ENCODE measurements at places on chromosomes 4 and X.

- DNase-seq, result no peak
These were observed 452.7 kb upstream of the FAT1 start for GRCh38 chr4:187176261-187176910.

- no peak for DNase-seq
These were observed 195.3 kb downstream of the MAML3 start for GRCh38 chr4:139958739-139959098.

GRCh38 chrX:6941041-6941440 lies 206.5 kb upstream of the STS start:
- DNase-seq, result no peak

- no peak for DNase-seq
These were observed 315.4 kb downstream of the PPP3CA start for GRCh38 chr4:101031971-101032370.

DNA sequence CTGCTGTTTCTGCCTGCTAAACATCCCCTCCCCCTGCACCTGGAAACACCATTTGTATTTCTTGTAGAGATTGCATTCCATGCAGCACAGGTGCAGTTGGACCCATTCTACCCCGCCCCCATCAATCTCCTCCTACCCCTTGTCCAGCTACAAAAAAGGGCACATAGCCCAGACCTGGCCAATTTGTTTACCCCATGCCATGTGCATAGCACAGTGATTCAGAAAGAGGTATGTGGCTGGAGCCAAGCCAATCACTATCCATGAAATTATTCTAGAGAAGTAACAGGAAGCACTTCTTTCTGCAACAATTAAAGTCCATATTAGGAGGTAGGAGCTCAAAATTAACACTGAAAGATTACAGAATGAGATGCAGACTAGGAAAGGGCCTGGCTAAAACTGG lies 20.2 kb upstream of the TMEM184C start:
- no peak for DNase-seq

GRCh38 chr4:10816571-10816970 lies 132.0 kb upstream of the CLNK start:
- DNase-seq, result no peak

DNA sequence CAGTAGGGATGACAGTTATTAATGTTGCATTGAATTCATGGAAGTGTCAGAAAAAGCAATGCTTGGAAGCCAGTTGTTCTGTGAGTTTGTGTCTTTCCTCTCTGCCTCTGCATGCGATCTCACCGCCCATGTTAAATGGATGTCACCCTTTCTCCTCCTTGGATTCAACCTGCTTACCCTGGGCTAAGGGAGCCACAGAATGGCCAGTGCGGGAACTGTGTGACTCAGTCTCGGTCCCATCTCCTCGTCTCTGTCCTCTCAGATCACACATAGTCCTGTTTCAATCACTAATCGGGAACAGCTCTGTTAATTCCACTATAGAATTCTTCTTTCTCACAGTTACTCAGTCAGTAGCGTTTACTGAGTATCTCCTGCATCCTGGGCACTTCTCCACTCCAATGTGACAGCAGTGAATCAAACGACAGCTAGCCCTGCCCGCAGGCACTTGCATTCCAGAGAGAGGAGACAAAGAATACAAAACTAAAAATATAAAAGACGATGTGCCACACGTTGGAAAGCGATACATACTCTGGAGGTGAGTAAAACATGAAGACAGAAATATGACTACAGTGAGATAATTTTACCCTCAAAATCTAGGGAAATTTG lies 53.6 kb upstream of the TLR3 start:
- no peak for DNase-seq

DNA sequence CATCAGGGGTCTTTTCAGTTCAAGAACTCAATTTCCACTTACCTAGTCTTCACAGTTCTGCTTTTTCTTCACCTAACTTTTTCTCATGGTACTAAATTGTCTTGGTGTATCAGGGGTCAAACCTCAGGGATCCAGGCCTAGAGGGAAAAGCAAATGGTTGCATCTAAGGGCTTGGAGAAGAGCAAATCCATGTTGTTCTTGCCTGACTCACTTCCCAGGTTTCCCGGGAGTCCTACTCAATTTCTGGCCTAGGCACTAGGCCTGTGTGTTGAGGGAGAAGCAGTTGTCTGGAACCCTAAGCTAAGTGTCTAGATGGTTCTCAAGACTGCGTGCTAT lies 191.9 kb upstream of the STK26 start:
- DNase-seq, result no peak

DNA sequence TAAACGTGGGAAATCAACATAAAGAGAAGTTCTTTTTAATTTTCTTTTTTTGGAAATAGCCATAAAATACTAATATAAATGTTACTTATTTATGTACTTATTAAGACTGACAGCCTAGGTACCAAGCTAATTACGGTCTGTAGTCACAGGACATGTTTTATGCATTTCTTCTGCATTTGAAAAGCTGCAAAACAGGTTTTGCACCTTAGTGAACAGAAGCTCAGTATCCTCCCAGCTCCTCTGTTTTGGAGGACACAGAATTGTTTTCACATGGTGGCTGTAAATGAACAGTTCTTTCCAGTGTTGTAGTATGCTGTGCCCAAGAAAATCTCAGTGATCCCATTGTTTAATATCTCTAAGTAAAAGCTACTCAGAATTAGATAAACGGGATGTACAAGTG lies 1788.0 kb upstream of the TENM3 start:
- DNase-seq, result no peak

DNA sequence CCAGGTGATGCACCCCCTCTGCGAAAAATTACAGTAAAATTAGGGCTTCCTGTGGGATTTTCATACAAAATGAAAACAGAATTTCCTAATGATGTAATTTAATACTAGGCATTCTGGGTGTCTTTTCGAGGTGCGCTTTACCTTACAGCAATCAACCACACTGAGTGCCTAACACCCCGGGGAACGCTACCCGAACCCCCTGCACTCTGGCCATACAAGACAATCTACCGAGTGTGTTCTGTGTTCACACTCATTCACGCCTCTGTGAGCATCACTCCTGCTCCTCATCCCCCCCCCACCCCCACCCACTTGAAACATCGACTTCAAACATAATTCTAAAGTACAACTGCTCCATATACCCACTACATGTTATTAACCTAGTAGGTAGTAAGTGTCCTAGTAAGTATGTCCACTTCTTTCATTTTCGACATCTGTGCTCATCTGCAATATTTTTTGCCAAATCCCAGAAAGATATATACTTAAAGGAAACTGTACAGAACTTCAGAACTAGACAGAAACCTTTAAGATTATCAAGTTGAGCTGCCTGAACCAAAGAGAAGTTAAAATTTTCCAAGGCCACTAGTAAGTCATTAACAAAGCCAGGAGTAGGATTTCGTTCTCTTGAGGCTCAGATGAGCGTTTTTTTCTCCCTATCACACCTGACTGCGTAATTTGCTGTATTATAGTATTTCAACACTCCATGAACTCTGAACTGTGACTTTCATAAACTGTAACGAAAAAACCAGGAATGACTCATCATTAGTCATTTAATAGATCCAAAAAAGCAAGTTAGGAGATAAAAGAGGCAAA lies 80.0 kb downstream of the FAT1 start:
- no peak for DNase-seq

GRCh38 chr4:152283801-152284470 lies 252.0 kb downstream of the FBXW7 start:
- DNase-seq, result no peak

- DNase-seq, result no peak
These were observed 5.8 kb downstream of the CNKSR2 start for GRCh38 chrX:21379991-21380390.

DNA sequence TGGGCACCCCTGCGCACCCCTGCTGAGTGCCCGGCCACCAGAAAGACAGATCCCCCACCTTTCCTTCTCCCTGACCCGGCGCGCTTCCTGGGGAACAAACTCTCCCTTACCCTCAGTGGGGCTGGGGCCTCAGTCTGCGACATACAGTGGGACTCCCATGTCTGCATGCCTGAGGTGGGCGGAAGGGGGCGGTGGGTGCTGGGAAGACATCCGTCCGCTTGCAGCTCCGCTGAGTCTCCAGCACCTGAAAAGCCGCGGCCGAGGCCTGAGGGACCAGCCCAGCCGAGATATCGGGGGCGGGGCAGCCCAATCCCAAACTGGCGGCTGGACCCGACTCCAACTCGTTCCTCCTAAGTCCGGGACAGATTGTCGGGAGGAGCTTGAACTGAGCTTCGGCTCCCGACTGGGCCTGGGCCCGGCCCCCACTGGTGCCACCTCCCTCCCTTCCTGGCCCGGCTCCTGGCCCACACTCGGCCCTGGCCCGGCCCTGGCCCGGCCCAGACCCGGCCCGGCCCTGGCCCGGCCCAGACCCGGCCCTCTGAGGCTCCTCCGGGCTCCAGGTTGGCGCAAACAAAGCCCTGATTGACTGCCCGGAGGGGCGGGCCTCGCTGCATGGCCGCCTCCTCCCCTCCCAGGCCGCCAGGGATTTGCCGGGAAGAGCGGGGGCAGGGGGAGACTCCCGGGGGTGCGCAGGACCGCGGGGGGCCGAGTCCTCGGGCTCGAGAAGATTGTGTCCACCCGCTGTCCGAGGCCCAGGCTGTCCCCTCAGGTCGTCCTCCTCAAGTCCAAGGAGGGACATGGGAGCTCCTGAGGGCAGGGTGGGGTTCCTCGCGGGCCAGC lies 877 bp upstream of the SLC16A2 start:
- DNase-seq, result peak; percentile 45

GRCh38 chr4:73189274-73189810 lies 69.3 kb downstream of the ANKRD17 start:
- no peak for DNase-seq

DNA sequence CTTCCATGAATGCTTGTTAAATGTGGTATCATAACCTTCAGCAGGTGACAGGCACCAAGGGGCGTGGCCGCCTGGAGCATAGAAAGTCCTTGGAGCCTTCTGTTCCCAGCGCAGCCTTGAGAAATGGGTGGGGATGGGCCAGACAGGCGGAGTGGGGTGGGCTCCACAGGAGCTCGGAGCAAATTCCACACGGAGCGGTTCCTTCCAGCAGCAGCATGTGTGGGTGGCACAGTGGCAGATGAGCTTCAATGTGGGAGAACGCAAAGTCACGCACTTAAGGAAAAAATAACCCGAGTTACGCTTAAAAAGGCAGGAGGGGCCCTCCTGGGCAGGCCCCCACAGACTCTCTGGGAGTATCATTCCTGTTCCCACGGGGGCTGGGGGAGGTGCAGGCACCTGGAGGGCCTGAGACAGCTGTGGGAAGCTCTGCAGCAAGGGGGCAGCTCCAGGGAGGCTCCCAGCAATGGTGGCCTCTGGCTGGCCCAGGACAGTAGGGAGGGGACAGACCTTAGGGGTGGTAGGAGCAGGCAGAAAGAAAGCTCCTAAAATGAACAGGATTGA lies 15.3 kb downstream of the TMEM271 start:
- DNase-seq, result no peak

DNA sequence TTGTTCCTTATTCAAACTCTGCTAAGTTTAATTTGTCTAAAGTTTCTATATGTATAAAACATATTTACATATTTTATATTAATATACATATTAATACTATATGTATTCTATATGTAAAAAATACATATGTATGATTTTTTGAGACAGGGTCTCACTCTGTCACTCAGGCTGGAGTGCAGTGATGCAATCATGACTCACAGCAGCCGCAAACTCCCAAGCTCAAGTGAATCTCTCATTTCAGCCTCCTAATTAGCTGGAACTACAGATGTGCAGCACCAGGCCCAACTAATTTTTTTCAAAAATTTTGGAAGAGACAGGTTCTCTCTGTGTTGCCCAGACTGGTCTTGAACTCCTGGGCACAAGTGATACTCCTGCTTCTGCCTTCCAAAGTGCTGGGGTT lies 684.9 kb downstream of the TRAM1L1 start:
- DNase-seq, result no peak

- no peak for DNase-seq
These were observed 733 bp upstream of the G3BP2 start for GRCh38 chr4:75673959-75674328.

DNA sequence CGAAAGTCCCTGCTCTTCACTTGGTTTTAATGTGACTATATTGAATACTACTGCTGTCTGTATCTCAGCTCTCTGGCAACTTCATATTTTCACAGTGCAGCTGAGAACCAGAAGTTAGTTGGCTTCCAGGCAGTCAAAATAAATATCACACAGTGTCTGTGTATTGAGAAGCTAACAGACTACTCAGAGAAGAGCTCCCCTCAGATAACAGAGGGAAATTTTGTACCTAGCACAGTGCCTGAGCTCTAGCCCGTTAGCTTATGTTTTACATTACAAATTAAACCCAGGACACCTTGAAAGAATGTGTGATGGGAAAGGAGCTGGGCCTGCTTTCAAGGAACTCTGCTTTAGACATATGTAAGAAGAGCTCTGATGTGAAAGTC lies 22.7 kb downstream of the JADE1 start:
- DNase-seq, result no peak

DNA sequence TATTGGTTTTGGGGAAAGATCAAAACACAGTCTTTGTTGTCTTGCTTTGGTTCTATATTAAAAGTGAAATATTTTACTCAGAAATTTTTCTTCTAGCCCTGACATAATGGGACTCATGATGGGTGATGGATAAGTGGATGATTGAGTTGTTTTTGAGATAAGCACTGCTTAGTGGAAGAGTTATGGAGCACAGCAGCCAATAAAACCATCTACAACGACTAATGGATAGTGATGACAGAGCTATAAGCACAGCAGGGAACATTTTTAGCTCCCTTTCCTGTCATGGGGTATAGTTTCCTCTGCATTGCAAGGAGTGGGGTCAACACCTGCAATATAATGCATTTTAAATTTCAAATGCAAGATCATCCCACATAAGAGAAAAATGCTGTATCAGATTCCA lies 812.4 kb downstream of the STPG2 start:
- DNase-seq, result no peak

- DNase-seq, result no peak
These were observed 40.0 kb upstream of the ADRA2C start for GRCh38 chr4:3725936-3726870.

GRCh38 chr4:89300499-89300898 lies 7.1 kb downstream of the GPRIN3 start:
- DNase-seq, result no peak

DNA sequence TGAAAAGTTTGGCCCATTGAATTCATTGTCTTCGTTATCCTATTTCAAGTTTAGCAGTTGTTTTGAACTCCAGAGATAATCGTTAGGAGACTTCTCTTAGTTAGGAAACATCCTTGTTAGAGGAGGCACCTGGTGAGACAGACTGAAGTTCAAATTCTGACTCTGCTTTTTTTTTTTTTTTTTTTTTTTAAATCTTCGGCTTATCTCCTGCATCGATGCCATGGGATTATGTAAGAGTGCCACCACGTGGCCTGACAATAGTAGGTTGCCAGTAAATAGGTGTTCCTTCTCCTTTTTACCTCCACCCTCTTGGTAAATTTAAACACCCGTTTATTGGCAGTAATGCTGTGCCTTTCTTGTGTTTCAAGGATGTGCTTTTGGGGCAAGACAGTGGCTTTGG lies 149.3 kb downstream of the SOWAHB start:
- DNase-seq, result peak; percentile 7

- DNase-seq, result no peak
These were observed 9.3 kb downstream of the DIPK2B start for GRCh38 chrX:45191383-45191782.

- no peak for DNase-seq
These were observed 12.8 kb downstream of the SCD5 start for GRCh38 chr4:82785611-82786400.

GRCh38 chr4:183674153-183674552 lies 15.1 kb downstream of the TRAPPC11 start:
- DNase-seq, result no peak

GRCh38 chr4:176791591-176792325 lies 964 bp downstream of the VEGFC start:
- no peak for DNase-seq

GRCh38 chr4:153724606-153725005 lies 35.2 kb downstream of the RNF175 start:
- DNase-seq, result no peak

GRCh38 chr4:107658400-107659336 lies 61.4 kb downstream of the PAPSS1 start:
- no peak for DNase-seq

All from NCI-H2171 treated with DMSO at 0.1 percent for 48 hours (cell line).